ENCODE measurements at places on chromosomes 2 and 18. TPM values are rescaled to one million over a fixed set of nuclear protein-coding genes. Genes with fewer than 3 reads are reported as not detected.

The ASXL3 gene
- not detected for total RNA-seq

The SLC14A1 gene
- total RNA-seq = 5.0 TPM

The ZNF407 gene
- 25.7 TPM for total RNA-seq

The EVX2 gene
- not detected for total RNA-seq

The C2orf80 gene
- not detected for total RNA-seq

The LINC00305 gene
- not detected for total RNA-seq

The NPHP1 gene
- total RNA-seq = 11.8 TPM

The SYT4 gene
- total RNA-seq = not detected

The LIPG gene
- total RNA-seq = 0.32 TPM

The CFAP221 gene
- total RNA-seq = 12.2 TPM

The CHPF gene
- 129 TPM for total RNA-seq

The LHCGR gene
- total RNA-seq = 0.39 TPM

The PRSS56 gene
- total RNA-seq = not detected

The FAP gene
- total RNA-seq = 225 TPM

The GCA gene
- 6.4 TPM for total RNA-seq

The NAT8 gene
- total RNA-seq = not detected

The SERPINB12 gene
- total RNA-seq = not detected

The GPR45 gene
- total RNA-seq = not detected

The COL4A3 gene
- not detected for total RNA-seq

The KCTD1 gene
- 7.7 TPM for total RNA-seq

The DSG4 gene
- total RNA-seq = not detected

The ZDBF2 gene
- total RNA-seq = 20.9 TPM

The KLHL29 gene
- total RNA-seq = 13.1 TPM

The EVA1A gene
- 19.1 TPM for total RNA-seq

The G6PC2 gene
- not detected for total RNA-seq

The TMEM163 gene
- total RNA-seq = not detected

The IL1RN gene
- not detected for total RNA-seq

The RAD51AP2 gene
- total RNA-seq = not detected

The CYP27C1 gene
- total RNA-seq = 2.4 TPM

The PDCD1 gene
- total RNA-seq = not detected

The KCNE4 gene
- 63.8 TPM for total RNA-seq

The SPP2 gene
- total RNA-seq = not detected

The CDH2 gene
- total RNA-seq = 0.52 TPM

The TWIST2 gene
- total RNA-seq = 9.2 TPM

The XIRP2 gene
- total RNA-seq = not detected

The TSPYL6 gene
- under 0.01 TPM for total RNA-seq

The SLC9A2 gene
- total RNA-seq = not detected

The MITD1 gene
- 25.1 TPM for total RNA-seq

The PROM2 gene
- 0.32 TPM for total RNA-seq

The ZNF804A gene
- 0.11 TPM for total RNA-seq

The IL18R1 gene
- total RNA-seq = 4.2 TPM

The SUPT7L gene
- 35.9 TPM for total RNA-seq

The SKOR2 gene
- total RNA-seq = not detected

The LRRFIP1 gene
- 63.6 TPM for total RNA-seq

The TRIM54 gene
- total RNA-seq = not detected

The CROCC2 gene
- under 0.01 TPM for total RNA-seq

The LYPD1 gene
- total RNA-seq = 0.76 TPM

The CAPN13 gene
- total RNA-seq = not detected

The SOWAHC gene
- 29.5 TPM for total RNA-seq

The HAAO gene
- 7.1 TPM for total RNA-seq
